ENCODE measurements at places on chromosomes 16 and 17.

GRCh38 chr16:17641990-17642389 lies 171.2 kb upstream of the XYLT1 start:
- DNase-seq = no peak

GRCh38 chr17:33978889-33979288 lies 276.2 kb upstream of the CCL2 start:
- no peak for DNase-seq

DNA sequence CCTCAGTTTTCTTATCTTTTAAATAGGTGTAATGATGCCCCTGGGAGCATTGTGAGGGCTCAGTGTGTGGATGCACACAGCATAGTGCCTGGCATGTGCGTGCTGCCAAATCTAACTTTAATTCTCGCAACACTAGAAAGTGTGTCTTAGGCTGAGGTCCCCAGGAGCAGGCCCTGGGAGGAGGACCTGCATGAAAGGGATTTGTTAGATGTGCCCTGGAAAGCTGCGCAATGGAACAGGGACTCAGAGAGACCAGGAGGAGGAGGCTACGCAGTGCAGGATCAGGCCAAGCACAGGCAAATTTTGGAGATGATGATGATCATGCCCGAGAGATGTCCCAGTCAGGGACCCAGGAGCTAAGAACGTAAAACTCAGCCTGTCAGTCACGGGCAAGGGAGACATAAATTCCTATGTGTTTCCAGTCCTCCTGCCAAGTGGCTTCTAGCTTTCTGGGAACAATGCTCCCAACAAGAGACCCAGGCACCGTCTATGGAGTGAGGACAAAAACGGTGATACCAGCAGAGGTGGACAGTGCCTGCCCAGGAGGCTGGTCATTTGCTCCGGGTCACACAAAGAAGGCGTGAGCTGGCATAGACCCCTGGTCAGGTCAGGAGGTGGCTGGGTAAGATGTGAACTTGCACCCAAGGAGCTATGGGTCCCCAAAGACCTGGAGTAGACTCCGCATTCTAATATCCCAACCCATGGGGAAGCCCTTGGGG lies 352.2 kb upstream of the TNRC6C start:
- DNase-seq = no peak

- DNase-seq = no peak
Observed at GRCh38 chr17:82396601-82397435, 21.3 kb upstream of the HEXD start.
